NCI-H2081 (cell line): ENCODE measurements at places on chromosomes 11 and 22.

DNA sequence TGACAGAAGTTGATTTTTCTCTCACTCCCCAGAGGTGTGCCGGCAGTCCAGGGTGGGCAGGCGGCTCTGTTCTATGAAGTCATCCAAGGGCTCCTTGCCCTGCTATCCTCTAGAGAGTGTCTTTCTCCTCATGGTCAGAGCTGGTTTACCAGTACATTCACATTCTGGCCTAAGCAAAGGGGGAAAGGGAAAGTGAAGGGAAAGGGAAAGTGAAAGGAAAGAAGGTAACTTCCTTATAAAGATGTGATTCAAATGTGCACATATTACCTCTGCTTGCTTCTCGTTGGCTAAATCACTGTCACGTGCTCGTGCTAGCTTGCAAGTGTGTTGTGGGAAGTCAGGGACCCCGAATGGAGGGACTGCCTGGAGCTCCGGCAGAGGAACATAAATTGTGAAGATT, 2.9 kb upstream of the HTATIP2 start:
- DNase-seq = no peak

GRCh38 chr11:14722496-14722895, 78.9 kb downstream of the PDE3B start:
- DNase-seq = no peak

GRCh38 chr22:27144321-27144720, 486.9 kb downstream of the MIAT start:
- DNase-seq = no peak

DNA sequence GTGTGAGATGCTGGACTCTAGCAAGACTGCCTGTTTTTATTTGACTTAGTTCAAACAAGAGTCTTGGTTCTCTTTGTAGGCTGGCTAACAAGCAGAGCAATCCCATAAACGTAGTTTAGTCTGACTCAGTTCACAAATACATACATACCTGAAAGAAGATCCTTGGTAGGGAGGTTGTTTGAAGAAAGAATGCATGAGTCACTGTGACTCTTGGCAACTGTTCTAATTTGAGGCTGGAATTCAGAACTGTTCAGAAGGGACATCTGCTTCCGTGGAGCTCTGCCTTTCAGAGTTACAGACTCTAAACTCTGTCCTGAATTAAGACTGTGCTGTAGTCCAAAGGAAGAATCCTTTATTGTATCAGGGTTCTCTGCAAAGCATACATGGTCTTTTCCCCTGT, 32.2 kb downstream of the C2CD3 start:
- DNase-seq = peak; percentile 15

GRCh38 chr11:107957109-107957588, 28.9 kb downstream of the RAB39A start:
- no peak for DNase-seq

DNA sequence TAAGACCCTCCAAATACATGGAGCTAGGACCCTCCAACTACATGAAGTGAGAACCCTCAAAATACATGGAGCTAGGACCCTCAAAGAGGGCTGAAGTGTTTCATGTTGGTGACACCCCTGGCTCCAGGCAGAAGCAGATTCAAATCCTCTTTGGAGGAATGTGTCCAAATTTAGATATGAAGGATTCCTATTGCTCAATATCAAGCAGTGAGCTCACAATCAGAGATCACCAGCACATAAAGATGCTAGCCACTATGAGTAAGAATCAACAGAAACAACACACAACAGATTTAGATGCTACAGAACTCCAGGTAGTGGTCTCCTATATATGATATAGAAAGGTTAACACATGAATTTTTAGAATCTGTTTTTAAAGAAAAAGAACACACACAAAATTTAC, 11.2 kb upstream of the RAB3IL1 start:
- no peak for DNase-seq

DNA sequence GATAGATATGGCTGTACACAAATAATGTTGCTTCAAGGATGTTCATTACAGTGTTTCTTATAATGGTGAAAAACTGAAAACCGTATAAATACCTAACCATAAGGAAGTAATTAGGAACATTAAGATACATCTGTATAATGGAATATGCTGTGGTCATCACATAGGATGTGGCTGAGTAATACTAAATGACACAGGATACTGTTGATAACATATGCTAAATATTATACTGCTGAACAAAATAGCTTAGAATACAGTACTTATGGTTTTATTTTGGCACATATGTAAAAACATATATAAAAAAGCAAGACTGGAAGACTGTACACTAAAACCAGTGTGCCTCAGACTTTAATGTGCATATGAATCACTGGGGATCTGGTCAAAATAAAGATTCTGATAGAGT, 43.8 kb downstream of the FBXO7 start:
- no peak for DNase-seq

DNA sequence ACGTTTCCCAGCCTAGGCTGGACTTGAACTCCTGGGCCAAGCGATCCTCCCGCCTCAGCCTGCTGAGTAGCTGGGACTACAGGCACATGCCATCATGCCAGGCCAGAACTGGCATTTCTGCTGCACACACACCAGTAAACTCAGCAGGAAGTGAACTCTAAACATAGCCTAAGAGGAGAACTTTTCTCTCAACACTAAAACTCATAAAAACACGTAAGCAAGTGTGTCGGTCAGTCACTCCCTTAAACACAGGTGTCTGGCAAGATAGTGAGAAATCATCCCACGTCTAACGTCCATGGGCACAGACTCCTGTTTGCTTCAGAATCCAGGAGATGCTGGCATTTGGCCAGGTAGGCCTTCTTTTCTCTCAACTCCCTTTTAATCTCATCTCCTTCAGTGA, 104.8 kb downstream of the RPL27A start:
- DNase-seq = no peak

DNA sequence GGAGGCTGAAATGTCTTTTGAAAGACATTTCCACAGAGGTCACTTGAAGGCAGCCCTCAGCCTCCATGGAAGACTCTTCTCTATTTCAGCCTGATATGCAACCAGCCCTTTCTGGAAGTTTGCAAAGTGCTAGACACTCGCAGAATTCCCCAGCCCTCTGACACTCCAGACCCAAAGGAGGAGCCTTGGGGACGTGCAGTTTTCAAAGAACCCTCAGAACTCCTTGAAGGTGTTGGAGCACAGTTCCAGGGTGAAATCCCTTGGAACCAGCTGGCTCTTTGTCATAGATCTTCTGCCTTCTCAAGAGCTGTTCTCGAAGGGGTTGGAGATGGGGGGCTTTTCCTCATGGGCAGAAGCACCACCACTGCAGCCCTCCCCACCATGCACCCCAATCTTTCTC, 19.6 kb downstream of the SPATA19 start:
- DNase-seq = no peak

DNA sequence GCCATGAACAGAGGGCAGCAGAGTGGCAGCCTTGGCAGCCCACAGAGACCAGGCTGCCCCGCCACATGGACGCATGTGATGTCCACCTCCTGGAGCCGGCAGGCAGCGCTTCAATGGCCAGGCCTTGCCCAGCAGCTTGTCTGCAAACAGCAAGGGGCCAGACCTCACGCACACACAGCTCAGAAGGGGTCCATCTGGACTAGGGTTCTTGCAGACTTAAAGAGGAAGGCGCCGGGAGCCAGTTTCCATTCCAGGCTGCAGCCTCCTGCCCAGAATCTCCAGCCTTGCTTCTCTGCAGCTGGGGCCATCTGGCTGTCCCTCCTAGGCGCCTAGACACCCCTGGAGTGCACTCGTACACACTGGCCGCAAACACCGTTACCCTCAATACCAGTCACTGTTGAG, 91.9 kb upstream of the TMEM45B start:
- no peak for DNase-seq

DNA sequence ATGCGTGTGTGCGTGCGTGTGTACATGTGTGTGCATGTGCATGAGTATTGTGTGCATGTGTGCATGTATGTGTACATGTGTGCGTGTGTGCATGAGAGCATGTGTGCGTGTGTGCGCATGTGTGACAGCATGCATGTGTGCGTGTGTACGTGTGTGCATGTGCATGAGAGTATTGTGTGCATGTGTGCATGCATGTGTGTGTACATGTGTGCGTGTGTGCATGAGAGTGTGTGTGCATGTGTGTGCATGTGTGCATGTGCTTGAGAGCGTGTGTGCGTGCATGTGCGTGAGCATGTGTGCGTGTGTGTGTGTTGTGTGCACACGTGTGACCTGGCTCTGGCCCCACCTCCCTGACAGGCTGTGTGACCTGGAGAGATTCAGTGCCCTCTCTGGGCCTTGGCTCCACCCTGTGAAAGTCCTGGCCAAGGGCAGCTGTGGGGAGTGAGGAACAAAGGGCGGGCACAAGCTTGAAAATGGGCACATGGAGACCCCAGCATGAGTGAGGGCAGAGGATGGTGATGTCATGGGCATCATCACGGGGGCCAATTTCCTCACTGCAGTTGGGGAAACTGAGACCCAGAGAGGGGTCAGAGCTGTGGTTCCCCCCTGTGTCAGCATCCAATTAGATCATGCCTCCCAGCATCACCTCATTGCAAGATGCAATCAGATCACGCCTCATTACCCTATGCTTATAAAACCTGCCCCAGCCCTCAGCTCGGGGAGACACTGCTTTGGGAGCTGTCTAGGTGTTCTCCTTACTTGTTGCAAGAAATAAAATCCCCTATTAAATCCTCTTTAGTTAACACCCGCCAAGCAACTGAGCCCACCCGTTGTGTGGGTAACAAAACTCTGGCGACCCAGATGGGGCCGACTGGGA, 658 bp downstream of the ACY3 start:
- DNase-seq = no peak
